Smooth muscle cell of bladder (primary cell): ENCODE measurements at places on chromosomes 2 and 18. TPM values are rescaled to one million over a fixed set of nuclear protein-coding genes. Genes with fewer than 3 reads are reported as not detected.

Gene RAB17
- 0.14 and 0.28 TPM in 2 replicates for total RNA-seq

Gene ARHGEF4
- 4.8 and 6.4 TPM in 2 replicates for total RNA-seq

Gene PROKR1
- total RNA-seq, result not detected in 2 replicates

Gene SPDYA
- total RNA-seq, result 0.71 and 1.4 TPM in 2 replicates

Gene CCDC85A
- total RNA-seq, result under 0.01 and 0.09 TPM in 2 replicates

Gene MERTK
- 0.14 and 0.28 TPM in 2 replicates for total RNA-seq

Gene GPR17
- not detected in 2 replicates for total RNA-seq

Gene SKOR2
- not detected in 2 replicates for total RNA-seq

Gene OTOS
- not detected in 2 replicates for total RNA-seq

Gene GCA
- 2.0 and 3.7 TPM in 2 replicates for total RNA-seq

Gene CDK5R2
- total RNA-seq, result under 0.01 TPM in 1 of 2 replicates, not detected in the other

Gene LYPD1
- total RNA-seq, result 2.4 and 3.9 TPM in 2 replicates

Gene CRYGD
- not detected in 2 replicates for total RNA-seq

Gene M1AP
- total RNA-seq, result under 0.01 TPM in 1 of 2 replicates, not detected in the other

Gene TRABD2A
- 4.7 and 6.4 TPM in 2 replicates for total RNA-seq

Gene LHCGR
- not detected in 2 replicates for total RNA-seq

Gene ANKRD30BL
- total RNA-seq, result not detected in 2 replicates

Gene SEPTIN10
- 63.4 and 63.5 TPM in 2 replicates for total RNA-seq

Gene SERPINB11
- total RNA-seq, result not detected in 2 replicates

Gene ANO7
- 0.43 and 0.83 TPM in 2 replicates for total RNA-seq

Gene MAL
- total RNA-seq, result not detected in 2 replicates

Gene SIGLEC15
- 0.14 and 0.92 TPM in 2 replicates for total RNA-seq

Gene ATP8B1
- 8.2 and 18.6 TPM in 2 replicates for total RNA-seq

Gene NPHP1
- 4.7 and 6.9 TPM in 2 replicates for total RNA-seq

Gene GALNT13
- total RNA-seq, result 17.2 and 40.3 TPM in 2 replicates

Gene FAM110C
- 0.09 TPM in 1 of 2 replicates, not detected in the other for total RNA-seq

Gene ONECUT2
- under 0.01 TPM in 2 replicates for total RNA-seq

Gene SP100
- total RNA-seq, result 60.4 and 78.3 TPM in 2 replicates

Gene NMUR1
- not detected in 2 replicates for total RNA-seq

Gene C2orf42
- 15.9 and 16.2 TPM in 2 replicates for total RNA-seq

Gene UGT1A3
- total RNA-seq, result not detected in 2 replicates

Gene AFF3
- total RNA-seq, result 0.28 and 0.71 TPM in 2 replicates

Gene NEMP2
- 3.3 and 6.0 TPM in 2 replicates for total RNA-seq

Gene FAM237A
- not detected in 2 replicates for total RNA-seq

Gene LDLRAD4
- 0.71 and 3.1 TPM in 2 replicates for total RNA-seq

Gene GCFC2
- total RNA-seq, result 7.5 and 10.1 TPM in 2 replicates
